ENCODE measurements at places on chromosomes 3 and 15. TPM values are rescaled to one million over a fixed set of nuclear protein-coding genes. Genes with fewer than 3 reads are reported as not detected.

Gene POPDC2
- polyA plus RNA-seq, result 5.8 TPM

Gene GOLGA8T
- not detected for polyA plus RNA-seq

Gene SLCO2A1
- polyA plus RNA-seq, result 25.4 TPM

Gene CLRN1
- 13.7 TPM for polyA plus RNA-seq

Gene AADACL2
- polyA plus RNA-seq, result not detected

Gene EXD1
- polyA plus RNA-seq, result not detected

Gene GOLGA8H
- polyA plus RNA-seq, result 0.29 TPM

Gene GPR62
- polyA plus RNA-seq, result 0.40 TPM

Gene SI
- polyA plus RNA-seq, result not detected

All from adrenal gland (tissue), 19 donors.